ENCODE measurements at places on chromosomes 2 and 18. TPM values are rescaled to one million over a fixed set of nuclear protein-coding genes. Genes with fewer than 3 reads are reported as not detected.

The TRIM43 gene
- not detected for total RNA-seq

The RTKN gene
- 11.3 TPM for total RNA-seq

The LRRTM4 gene
- 0.55 TPM for total RNA-seq

DNA sequence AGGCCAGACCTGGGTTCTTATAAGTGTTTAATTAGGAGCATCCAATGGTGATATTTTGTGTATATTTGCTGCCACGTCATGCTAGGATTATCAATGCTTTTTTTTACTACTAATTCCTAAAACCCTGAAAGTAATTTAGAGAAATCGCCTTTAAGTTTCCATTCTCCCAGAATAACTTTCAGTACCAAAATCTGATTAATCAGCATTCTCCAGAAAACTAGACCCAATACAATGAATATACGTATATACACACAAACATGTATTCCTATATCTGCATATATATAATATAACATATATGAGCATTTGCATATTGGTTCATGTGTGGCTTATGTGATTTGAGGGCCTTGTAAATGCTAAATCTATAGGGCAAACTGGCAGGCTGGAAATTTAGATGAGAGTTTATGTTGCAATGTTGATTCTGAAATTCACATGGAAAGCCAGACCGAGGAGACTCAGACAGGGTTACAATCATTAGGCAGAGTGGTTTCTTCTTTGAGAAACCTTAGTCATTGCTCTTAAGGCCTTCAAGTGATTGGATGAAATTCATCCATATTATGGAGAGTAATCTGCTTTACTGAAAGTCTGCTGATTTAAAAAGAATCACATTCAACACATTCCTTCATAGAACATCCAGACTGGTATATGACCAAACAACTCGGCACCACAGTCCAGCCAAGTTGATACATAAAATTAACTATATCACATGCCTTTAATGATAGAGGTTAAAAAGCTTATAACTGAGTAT, 65.9 kb upstream of the RGPD4 start:
- DNase-seq, result no peak

All from mesenteric fat pad (tissue), 1 donor.